T-helper 2 cell treated with Interferon-gamma antibody and Interleukin-4, amounts not matched to agents 5 μg/mL and 100 μg/mL, for 36 hours (primary cell): ENCODE measurements at places on chromosomes 12 and 14.
A peak's percentile ranks its signal among the peaks of the same experiment; 100 is the strongest.

DNA sequence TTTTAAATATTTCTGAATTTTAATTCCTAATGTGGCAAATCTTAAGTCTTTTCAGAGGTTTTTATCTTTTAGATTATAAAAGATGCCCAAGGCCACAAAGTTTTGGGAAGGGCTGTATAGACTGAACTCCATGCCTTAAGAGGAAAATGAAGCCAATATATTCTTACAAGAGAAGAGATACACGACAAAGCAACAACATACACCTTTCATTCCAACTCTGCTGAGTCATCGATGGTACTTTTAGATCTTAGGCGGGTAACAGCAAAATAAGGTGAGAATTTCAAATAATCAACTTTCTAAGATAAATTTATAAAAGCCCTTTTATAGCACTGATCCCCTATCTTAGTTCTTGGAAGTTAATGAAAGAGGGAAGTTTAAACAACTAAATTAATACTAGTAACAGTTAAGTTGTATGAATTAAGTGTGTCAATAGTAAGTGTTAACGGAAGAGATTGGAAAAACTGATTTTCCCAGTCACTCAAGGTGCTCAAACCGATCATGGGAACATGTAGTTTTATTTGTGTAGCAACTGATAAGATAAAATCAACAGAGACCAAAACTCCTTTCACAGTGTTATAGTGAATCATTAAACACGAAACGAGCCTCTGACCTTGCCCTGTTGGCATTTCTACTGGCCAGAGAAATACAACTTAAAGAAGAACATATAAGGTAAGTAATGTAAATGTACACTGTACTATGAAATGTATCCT is 18.8 kb upstream of the PIK3C2G start:
- DNase-seq, result no peak

DNA sequence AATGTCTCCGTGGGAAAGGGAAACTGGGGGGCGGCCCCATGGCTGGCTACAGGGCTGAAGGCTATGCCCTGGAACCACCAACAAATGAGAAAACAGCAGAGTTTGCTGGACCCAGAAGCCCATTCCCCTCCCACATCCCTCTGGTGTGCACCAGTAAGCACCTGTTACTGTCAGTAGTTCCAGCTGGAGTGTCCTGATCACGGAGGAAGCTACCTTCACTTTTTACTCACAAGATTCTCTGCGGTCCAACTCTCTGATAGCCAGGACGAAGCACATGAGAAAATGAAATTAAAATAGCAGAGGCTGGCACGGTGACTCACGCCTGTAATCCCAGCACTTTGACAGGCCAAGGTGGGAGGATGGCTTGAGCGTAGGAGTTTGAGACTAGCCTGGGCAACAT is 22.7 kb upstream of the MEG3 start:
- DNase-seq, result no peak

DNA sequence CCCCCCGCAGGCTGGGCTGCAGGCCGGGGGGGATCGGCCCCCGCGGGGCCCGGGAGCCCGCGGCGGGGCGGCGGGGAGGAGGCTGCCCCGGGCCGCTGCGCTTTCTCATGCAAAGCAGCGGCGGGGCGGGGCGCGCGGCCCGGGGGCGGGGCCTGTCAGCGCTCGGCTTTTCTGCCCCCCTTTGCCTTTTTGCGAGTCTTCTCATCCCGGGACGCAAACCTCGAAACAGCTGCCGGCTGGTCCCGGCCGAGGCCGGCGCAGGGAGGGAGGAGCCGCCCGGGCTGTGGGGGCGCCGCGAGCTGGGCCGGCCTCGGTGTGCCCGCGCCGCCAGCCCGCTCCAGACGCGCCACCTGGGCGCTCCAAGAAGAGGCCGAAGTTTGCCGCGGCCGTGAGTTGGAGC is at the start of gene FZD10:
FZD10 (plus strand) TSS at position 198 of the 400 bp plus-strand sequence. CDS start 479 bp downstream, outside the sequence.
- no peak for DNase-seq

GRCh38 chr12:79183003-79183402 is 318.4 kb downstream of the SYT1 start:
- no peak for DNase-seq

DNA sequence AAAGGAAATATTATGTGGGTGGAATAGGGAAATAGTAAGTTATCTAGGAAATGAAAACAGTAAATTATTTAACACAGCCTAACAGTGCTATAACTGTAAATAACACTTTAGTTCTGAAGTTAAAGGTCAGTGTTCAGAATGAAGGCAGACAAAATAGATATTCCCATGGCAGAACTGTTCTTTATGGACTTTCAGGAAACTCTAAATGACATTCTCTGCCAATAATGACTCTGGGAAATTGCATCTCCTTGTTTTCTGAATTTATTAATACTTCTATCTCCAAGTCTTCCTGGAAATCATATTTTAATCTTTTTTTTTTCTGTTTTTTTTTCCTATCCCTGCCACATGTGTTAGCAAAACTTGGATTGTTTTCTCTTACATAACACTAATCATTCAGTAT is 101.4 kb downstream of the PDE3A start:
- no peak for DNase-seq

DNA sequence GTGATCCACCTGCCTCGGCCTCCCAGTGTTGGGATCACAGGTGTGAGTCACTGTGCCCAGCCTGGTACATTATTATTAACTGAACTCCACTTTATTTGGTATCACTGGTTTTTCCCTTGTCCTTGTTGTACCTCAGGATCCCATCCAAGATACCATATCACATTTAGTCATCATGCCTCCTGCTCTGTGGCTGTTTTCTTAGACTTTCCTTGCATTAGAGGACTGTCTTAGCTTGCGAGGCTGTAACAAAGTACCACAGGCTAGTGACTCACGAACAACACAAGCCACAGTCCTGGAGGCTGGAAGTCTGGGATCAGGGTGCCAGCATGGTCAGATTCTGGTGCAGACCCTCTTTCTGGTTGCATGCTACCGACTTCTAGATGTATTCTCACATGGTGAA is 12.2 kb downstream of the KLC1 start:
- no peak for DNase-seq

DNA sequence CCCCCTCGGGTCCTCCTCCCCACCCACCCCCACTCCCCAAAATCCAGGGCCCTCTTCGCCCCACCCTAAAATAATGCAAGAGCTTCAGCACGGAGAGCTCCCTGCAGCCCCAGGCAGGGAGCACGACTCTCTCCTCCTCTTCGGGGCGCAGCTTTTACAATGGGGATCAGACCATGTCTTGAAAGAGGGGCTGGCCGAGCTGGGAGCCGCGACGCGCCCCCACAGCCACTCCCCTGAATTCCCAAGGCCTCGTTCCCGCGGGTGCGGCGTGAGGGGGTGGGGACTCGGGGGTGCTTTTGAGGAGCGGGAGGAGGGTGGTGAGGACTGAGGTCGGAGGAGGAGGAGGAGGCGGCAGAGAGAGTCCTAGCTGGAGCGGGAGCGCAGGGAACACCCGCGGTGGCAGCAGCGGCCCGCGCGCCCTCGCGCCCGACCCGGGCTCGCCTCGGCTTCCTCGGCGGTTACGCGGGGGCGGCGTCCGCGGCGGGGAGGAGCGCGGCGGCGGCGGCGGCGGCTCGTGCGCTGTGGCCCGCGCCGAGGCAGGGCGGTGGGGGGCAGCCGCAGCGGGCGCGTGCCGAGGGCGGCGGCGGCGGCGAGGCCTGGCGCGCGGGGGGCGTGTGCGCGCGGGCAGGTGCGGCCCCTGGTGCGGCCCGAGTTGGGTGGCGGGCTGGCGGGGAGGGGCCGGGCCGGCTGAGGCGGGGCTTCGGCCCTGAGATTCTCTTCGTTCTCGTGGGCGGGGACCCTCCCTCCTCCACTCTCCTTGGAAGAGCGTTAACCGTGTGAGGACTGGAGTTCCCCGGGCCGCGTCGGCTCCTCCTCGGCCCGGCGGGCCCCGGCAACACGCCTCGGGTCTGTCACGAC is at the start of gene ANKS1B:
ANKS1B (minus strand) TSS at position 666 of the 858 bp plus-strand sequence. CDS start 699 bp downstream, outside the sequence.
- DNase-seq, result peak; percentile 44

DNA sequence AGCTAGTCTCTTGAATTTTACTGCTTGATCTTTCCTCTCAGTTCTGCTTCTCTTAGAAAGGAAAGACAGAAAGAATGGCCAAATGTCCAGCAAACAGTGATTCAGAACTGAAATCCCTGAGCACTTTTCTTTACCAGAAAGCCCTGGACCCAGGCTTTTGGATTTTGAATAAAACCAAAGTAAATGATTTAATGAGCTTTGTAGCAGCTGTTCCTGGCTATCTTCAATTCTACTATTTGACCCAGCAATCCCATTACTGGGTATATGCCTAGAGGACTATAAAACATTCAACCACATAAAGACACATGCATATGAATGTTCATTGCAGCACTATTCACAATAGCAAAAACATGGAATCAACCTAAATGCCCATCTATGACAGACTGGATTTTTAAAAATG is 187.2 kb downstream of the PRKD1 start:
- DNase-seq, result no peak

DNA sequence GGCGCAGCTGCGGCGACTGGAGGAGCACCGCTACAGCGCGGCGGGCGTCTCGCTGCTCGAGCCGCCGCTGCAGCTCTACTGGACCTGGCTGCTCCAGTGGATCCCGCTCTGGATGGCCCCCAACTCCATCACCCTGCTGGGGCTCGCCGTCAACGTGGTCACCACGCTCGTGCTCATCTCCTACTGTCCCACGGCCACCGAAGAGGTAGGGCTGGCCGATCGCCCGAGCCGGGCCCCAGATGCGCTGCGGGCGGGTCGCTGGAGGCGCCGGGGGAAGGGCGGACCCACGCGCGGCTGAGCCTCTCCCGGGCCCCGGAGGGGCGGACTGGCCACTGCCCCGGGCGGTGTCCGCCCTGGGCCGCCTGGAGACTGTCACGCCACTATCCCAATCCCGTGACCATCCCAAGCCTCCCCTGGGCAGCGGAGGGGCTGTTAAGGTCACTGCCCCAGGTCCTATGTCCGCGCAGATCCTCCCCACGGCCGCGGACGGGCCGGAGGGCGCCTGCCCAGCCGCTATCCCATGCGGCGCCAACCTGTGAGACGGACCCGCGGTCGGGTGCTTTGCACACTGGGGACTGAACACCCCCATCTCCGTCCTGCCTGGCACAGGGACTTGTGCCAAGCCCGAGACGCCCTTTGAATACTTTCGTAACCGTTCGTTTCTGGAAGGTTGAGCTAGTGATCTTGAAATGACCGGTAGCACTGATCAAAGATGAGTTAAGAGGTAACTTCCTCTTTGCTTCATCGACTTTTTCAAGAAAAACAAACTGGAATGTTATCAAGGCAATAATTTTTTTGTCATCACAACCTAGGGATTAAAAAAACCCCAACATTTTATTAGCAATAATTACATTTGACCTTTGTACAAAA is 725 bp downstream of the CHPT1 start:
- DNase-seq, result peak; percentile 13

DNA sequence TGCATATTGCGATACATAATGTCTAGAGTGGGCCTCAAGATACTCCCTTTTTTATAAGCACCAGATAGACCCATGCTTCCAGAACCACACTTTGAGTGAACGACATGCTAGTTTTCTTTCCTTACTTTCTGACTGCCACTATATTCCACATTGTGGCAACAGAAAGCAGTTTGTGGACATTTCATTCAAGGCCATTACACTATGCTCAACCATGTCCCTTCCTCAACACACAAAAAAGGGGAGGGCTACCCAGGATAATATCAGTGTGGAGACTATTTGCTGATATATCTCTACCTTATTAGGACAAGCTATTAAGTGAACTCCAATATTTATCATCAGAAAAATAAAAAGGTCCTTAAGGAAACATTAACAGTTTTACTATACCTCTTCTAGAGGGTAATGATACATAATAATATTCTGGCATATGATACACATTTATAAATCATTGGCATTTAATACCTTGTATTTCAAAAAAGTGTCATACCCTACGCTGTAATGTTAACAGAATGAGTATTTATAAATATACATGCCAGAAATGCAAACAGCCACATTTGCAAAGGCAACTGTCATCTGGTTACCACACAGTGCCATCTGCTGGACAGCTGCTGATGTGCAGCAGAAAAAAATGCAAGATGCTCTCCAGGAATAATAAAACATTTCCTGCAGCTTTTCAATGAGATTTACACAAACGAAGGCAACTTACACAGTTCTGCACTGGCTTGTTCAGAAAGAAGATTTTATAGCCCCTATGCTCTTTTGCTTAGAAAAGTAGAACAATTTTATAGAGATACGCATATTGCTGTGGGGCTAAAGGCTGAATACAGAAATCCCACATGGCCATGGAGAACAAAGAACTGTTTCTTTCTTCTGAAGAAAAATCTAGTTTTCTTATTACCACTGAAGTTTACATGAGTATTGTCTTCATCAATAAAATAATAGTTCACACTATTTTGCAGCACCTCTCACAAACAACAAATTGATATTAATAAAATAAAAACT is 182.2 kb upstream of the GRIP1 start:
- DNase-seq, result peak; percentile 35

DNA sequence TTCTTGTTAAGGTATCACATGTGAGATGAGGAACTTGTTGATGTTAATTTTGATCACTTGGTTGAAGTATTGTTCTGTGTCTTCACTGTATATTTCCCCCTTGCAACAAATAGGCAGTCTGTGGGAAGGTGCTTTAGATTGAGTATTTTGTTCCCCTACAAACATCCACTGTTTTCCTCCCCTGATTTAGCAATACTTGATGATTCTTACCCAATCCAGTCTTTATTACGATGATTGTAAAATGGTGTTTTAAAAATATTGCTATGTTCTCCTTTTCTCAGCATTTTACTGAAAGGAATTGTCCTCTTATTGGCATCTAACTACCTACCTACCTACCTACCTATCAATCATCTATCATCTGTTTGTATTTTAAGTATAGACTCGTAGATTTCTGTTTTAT is 66.3 kb downstream of the ETNK1 start:
- no peak for DNase-seq

GRCh38 chr14:43169722-43170121 is 1337.4 kb downstream of the FSCB start:
- DNase-seq, result no peak

DNA sequence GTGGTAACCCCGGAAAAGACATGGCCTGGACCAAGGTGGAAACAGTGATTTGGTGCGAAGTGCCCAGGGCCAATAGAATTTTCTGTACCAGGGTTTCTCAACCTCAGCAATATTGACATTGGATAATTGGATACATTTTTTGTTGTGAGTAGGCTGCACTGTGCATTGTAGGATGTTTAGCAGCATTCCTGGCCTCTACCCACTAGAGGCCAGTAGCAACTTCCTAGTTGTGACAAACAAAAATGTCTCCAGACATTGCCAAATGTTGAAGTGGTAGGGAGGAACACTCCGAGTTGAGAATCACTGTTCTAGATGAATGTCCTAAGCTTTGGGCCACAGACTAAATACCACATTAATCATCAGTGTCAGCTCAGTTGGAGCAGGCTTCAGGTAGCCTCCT is 6.2 kb upstream of the CGRRF1 start:
- DNase-seq, result no peak

- peak; percentile 45 for DNase-seq
Measured at GRCh38 chr14:91464615-91465205, 45.4 kb downstream of the PPP4R3A start.

DNA sequence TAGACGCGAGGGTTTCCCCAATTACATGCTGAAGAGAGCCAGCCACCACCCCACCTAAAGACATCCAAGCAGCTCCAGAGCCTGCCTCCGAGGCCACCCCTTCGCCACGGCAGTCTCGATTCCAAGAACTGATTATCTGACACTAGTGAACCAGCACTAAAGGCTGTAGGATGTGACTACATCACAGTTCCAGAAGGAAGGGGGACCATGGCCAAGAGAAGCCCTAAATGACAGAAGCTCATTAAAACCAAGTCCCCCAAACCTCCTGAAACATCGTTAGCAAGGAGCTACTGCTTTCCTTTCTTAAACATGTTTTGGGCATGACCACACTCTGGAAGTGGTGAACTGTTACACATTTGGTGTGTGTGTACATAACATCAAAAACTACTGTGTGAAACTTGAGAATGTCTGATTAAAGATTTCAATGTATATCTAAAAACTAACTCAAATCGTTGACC is 88.2 kb downstream of the DUSP16 start:
- DNase-seq, result no peak

GRCh38 chr12:46343118-46343852 is 29.3 kb downstream of the SLC38A2 start:
- DNase-seq, result no peak
